ENCODE measurements at places on chromosomes 2 and 18. TPM values are rescaled to one million over a fixed set of nuclear protein-coding genes. Genes with fewer than 3 reads are reported as not detected.

DYNAP gene
- not detected for total RNA-seq

POMC gene
- not detected for total RNA-seq

LYPD1 gene
- 15.2 TPM for total RNA-seq

KCNE4 gene
- total RNA-seq = 0.50 TPM

TXNDC9 gene
- 36.6 TPM for total RNA-seq

UGT1A4 gene
- 0.12 TPM for total RNA-seq

APOB gene
- not detected for total RNA-seq

UNC80 gene
- not detected for total RNA-seq

FIGLA gene
- not detected for total RNA-seq

COL4A3 gene
- 1.6 TPM for total RNA-seq

INPP5D gene
- 0.70 TPM for total RNA-seq

CCDC150 gene
- 8.2 TPM for total RNA-seq

TPO gene
- total RNA-seq = not detected

SERPINB4 gene
- 0.08 TPM for total RNA-seq

PLGLB2 gene
- total RNA-seq = 0.23 TPM

DAW1 gene
- 3.2 TPM for total RNA-seq

XRCC5 gene
- total RNA-seq = 179 TPM

MALL gene
- 142 TPM for total RNA-seq

FBXO36 gene
- 1.7 TPM for total RNA-seq

MRPL53 gene
- total RNA-seq = 149 TPM

GNAL gene
- total RNA-seq = 6.0 TPM

LYG1 gene
- total RNA-seq = 1.5 TPM

HOXD1 gene
- total RNA-seq = 0.06 TPM

NEB gene
- total RNA-seq = 0.20 TPM

TTC32 gene
- 10.8 TPM for total RNA-seq

BMP10 gene
- total RNA-seq = not detected

HOXD4 gene
- total RNA-seq = 0.67 TPM

PSMA8 gene
- total RNA-seq = not detected

C2orf92 gene
- total RNA-seq = 0.66 TPM

SLC9A4 gene
- total RNA-seq = not detected

PDE1A gene
- total RNA-seq = 0.11 TPM

PGAP1 gene
- 2.6 TPM for total RNA-seq

IL1A gene
- total RNA-seq = 0.23 TPM

ACADL gene
- not detected for total RNA-seq

TTC21B gene
- 5.9 TPM for total RNA-seq

IL36A gene
- not detected for total RNA-seq

CERKL gene
- total RNA-seq = 0.15 TPM

CD207 gene
- total RNA-seq = not detected

TRIM43 gene
- not detected for total RNA-seq

ALKAL2 gene
- total RNA-seq = not detected
